ENCODE measurements at places on chromosomes 1 and 21.

GRCh38 chr1:21302747-21303715, 12.8 kb upstream of the ECE1 start:
- DNase-seq, result no peak

GRCh38 chr1:181397845-181398244, 85.5 kb upstream of the CACNA1E start:
- no peak for DNase-seq

GRCh38 chr21:41894922-41895557, 15.9 kb upstream of the PRDM15 start:
- DNase-seq, result no peak

DNA sequence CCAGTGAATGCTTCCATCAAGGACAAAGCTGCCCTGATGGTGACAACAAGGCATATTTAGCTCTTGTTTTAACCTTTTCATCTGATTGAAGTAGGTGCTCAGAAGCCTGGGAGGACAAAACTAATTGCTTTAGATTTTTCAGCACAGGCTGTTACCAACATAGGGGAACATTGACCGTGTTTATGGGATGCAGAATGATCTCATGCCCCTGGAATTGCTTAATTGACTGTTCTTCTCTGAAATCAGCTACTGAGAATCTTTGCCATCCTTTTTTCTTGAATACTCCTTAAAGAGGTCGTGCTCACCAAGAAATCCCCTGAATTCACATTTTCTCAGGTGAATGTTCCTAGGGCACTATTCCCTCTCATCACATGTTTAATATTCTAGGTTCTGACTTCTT, 95.9 kb upstream of the CCDC190 start:
- no peak for DNase-seq

- DNase-seq, result peak; percentile 73
Observed at GRCh38 chr1:153371231-153371630, 4.2 kb downstream of the S100A12 start.

- DNase-seq, result no peak
Observed at GRCh38 chr1:161265305-161265704, 6.8 kb downstream of the PCP4L1 start.

- DNase-seq, result no peak
Observed at GRCh38 chr1:55059302-55060132, 20.2 kb downstream of the PCSK9 start.

GRCh38 chr1:114015075-114015474, 35.8 kb downstream of the OLFML3 start:
- no peak for DNase-seq

DNA sequence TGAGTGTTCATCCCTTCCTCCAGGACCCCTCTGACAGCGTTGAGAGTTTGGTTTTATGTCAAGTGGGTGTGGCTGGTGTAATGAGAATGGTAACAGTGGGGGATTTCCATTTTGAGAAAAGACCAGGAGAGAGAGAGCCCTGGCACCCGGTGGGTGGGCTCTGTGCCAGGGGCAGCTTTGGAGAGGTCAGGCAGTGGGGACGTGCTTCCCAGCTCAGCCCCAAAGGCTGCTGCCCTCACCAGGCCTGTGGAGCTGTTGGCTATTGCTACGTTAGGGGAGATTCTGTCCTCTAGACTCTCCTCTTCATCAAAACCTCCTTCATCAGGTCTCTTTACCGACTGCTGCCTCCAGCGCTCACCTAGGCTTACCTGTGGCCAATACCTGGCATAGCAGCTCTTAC, 176.3 kb downstream of the PTPRU start:
- no peak for DNase-seq

GRCh38 chr1:164774819-164775654, 216.1 kb downstream of the PBX1 start:
- no peak for DNase-seq

GRCh38 chr1:230285351-230285750, 140.8 kb downstream of the PGBD5 start:
- DNase-seq, result no peak

GRCh38 chr1:10854856-10855459, 58.5 kb upstream of the CASZ1 start:
- DNase-seq, result no peak

DNA sequence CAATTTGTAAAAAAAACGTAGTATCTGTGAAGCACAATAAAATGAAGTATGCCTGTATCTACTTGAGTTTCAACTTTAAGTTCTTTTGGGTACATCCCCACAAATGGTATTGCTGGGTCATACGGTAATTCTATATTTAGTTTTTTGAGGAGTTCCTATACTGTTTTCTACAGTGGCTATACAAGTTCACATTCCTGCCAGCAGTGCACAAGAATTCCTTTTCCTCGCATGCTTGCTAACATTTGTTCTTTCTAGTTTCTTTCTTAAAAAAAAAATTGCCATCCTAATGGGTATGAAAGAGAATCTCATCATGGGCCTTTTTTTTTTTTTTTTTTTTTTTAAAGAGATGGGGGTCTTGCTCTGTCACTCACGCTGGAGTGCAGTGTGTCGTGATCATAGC, 41.9 kb downstream of the UCK2 start:
- DNase-seq, result no peak

- DNase-seq, result no peak
Observed at GRCh38 chr21:33063375-33063883, 6.5 kb upstream of the OLIG1 start.

DNA sequence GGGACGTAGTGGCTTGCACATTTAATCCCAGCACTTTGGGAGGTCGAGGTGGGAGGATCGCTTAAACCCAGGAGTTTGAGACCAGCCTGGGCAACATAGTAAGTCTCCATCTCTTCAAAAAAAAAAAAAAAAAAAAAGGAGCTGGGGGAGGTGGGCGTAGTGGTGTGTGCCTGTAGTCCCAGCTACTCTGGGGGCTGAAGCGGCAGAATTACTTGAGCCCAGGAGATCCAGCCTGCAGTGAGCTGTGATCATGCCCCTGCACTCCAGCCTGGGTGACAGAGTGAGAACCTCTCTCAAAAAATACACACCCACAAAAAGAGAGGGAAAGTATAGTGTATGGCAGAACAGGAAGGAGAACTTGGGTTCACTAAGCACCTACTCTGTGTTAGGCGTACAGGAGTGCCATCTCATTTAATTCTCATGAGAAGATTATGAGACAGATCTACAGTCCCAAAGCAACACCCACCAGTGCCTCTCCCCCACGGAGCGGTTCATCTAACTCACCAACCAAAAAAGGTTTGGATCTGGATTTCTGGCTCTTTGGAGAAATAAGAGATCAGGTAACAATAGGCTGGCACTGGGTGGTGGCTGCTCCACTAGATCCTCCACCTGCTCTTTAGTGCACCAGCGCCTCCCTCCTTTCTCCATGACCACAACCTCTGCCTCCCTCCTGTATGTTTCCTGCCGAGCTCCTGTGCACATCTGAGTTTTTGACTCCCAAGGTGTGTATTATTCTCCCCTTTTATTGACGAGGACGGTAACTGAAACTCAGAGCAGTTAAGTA, 1.4 kb upstream of the TRAF5 start:
- no peak for DNase-seq

DNA sequence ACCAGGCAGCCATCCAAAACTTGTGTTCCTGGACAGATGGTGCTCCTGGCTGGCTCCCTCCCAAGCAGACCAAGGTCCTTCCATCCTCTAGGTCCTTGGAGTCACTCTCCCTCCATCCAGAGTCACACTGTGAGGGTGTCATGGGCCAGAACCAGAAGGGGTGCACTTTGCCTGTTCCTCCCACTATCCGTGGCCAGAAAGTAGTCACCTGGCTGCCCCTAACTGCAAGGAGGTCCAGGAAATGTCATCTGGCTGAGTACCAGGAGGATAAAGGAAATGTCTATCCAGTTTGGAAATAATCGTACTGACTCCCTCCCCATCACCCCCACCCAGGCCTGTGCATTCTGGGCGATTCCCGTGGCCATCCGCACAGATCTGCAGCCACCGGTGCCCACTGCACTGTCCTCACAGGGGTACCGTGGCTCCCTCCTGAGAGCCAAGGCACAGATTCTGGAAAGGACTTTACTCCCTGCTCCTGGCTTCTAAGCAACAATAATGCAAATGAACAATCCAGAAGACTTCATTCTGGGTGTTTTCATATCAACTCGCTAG, 253.2 kb downstream of the NPHP4 start:
- DNase-seq, result no peak

GRCh38 chr1:191085121-191085520, 607.5 kb upstream of the BRINP3 start:
- DNase-seq, result no peak

DNA sequence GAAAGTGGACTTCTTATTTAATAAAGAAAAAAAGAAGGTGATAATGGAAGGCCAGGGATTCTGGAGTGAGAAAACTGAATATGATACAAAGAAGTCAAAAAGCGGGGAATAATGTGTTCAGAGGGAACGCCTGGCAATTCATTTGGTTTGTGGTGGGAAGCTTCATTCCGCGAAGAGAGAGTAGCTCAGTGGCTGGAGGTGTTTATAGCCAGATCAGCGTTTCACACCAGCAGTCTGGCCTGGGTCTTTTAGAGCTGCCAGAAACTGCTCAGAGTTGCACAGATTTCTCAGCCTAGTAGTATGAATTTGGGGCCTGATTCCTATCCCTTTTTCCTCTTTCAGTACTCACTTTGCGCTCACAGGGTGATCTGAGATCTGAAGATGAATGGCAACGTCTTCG, 67.8 kb upstream of the IPO9 start:
- no peak for DNase-seq
